Motor neuron (in vitro differentiated cells): ENCODE measurements at places on chromosomes 16 and 17.

DNA sequence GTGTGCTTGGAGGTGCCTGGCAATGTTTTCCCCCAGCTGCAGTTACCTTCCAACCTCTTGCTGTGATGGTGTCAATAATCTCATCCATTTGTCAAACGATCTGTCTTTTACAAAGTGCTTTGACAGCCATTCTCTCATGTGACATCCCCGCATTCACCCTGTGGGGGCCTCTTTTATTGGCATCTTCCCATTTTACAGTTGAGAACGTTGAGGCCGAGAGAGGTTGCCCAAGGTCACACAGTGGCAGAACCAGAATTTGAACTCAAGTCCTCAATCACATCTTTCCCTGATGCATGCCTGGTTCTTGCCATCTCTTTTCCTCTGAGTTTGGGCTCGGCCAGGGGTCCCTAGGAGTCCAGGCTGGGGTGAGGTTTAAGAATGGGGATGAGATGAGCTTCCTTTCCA lies 1.5 kb downstream of the TAOK2 start:
- ATAC-seq = no peak

GRCh38 chr17:64707050-64707591 lies 45.0 kb upstream of the SMURF2 start:
- ATAC-seq = no peak

GRCh38 chr16:47059991-47060390 lies 83.8 kb downstream of the NETO2 start:
- no peak for ATAC-seq

DNA sequence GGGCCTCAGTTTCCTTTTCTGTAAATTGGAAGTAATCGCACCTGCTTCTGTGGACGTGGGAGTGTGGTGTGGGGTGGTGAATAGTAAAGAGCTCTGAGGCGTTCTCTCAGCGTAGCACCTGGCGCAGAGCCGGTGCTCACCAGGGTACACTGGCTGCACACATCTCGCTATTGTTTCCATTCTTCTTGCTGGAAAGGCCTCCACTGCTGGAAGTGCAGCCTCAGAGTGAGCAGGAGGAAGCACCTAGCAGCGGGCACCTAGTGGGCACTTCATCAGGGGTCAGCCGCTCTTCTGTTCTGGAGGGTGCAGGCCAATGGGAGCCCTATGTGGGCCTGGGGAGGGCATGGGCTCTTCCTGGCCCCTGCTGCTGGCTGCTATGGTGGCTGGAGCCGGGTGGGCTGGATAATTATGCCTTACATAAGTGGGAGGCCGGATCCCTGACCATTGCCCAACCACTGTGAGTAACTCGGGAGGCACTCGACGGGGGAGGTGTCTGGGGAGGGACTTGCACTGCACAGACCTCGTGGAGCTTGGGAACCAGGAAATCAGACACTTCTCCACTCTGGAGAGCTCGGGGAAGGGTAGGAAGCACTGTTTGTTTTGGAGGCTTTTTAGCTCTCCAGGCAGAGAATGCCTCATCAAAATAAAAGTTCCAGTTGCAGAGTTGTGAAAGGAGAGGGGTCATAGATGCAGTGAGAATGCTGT lies 1.7 kb downstream of the MAP2K3 start:
- ATAC-seq = peak; percentile 28

- no peak for ATAC-seq
Measured at GRCh38 chr16:1691956-1692355, 13.9 kb downstream of the JPT2 start.

GRCh38 chr17:43578404-43578698 lies 32.2 kb upstream of the ETV4 start:
- ATAC-seq = peak; percentile 1

- no peak for ATAC-seq
Measured at GRCh38 chr17:17386094-17386800, 83.1 kb downstream of the NT5M start.

DNA sequence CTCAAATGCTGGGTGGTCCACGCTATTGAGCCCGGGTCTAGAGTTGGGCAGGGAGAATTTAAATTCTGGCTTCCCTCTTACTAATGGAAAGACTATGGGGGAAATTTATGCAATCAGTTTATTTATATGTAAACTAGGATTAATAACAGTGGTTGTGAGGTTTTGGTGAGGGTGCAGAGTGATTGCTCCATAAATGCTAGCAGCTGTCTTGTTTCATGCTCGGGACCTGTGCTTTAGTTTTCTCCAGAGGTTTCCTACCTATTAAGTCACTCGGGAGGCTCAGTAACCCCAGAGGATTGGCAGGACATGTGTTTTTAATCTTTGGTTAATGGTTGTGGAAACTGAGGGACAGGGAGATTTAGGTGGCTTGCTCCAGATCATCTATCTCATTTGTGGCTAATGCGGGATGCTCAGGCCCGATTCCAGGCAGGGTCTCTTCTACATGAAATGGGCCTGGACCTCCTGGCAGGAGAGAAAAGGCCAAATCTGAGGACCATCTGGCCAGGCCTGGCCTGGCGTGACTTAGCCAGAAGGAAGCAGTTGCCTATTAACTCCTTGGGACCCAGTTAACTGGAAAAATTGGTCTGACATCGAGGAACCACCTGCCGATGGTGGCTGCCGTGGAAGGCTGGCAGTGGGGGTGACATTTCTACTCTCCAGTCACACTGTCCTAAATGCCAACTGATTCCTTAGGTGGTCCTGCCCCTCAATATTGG lies 2.1 kb downstream of the PRCD start:
- ATAC-seq = no peak

GRCh38 chr17:19339341-19339815 lies 23.1 kb downstream of the B9D1 start:
- ATAC-seq = no peak

DNA sequence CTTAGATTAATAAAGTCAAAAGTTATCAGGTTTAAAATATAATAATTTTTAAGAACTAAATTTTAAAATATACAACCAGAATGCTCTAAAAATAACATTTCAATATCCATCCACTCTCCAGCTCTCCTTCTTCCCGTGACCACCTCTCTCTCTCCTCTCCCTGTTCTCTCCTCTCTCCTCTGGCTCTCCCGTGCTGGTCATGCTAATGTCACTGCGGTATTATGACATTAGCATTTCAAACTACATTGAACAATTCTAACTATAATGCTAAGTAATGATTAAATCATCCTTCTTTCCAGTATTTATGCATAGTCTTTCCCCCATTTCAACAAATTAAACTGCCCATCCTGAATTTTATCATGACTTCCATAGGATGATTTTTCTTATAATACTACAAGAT lies 154.7 kb downstream of the CEP112 start:
- ATAC-seq = peak; percentile 34

DNA sequence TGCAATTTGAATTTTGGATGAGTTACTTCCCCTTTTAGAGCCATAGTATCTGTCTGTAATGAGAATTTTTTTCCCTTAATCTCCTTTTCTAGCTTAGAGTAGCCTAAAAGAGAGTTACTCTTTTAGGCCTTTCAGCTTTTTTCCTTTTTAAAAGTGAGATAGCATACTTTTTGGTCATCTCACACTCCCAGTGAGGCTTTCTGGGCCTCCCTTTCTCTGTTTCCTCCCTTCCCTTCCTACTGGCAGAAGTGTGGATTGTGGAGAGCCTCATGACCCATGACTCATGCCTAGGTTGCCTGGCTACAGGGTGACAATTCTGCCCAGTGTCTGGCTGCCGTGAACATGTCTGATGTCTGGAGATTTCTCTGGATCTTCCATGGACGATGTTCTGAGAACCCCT lies 15.2 kb downstream of the KRT23 start:
- peak; percentile 99 for ATAC-seq

DNA sequence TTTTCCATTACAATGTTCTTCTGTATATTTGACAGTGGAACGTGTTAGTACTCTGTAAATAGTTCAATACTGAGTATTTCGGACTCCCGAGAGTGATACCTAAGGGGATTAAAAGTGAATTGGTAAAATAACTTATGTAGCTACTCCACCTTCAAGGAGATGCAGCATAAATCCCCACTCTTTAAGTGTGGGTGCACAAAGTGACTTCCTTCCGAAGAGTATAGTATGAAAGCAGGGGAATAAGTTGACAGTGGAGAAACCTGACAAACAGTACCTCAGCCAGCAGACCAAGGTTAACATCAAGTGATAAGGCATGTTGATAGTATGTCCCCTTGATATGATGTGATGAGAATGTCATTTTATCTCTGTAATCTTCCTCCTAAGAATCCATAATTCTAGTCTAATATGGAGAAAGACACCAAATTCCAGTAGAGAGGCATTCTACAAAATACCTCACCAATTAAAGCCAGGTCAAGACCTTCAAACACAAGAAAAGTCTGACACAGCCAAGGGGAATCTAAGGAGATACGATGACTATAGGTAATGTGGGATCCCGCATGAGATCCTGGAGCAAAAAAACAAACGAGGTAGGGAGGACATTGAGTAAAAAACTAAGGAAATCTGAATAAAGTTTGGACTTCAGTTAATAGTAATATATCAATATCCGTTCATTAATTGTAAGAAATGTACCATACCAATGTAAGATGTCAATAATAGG lies 1.8 kb upstream of the ZPBP2 start:
- no peak for ATAC-seq

DNA sequence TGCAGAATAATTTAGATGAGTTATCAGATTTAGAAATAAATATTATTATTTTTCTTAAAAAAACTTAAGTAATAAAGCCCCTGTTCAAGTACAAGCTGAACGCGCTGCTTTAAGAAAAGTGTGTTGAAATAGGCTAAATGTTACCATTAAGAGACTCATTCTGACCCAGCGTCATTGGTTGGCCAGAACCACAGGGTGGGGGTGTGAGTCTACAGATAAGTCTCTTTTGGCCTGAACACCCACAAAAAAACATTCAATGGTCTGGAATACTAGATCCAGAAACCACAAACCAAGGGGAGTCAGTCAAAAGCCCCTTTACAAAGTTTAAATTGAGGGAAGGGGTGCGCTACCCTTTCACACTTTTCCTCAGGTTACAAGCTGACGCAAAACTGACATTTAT lies 776.1 kb downstream of the KCNJ2 start:
- no peak for ATAC-seq

DNA sequence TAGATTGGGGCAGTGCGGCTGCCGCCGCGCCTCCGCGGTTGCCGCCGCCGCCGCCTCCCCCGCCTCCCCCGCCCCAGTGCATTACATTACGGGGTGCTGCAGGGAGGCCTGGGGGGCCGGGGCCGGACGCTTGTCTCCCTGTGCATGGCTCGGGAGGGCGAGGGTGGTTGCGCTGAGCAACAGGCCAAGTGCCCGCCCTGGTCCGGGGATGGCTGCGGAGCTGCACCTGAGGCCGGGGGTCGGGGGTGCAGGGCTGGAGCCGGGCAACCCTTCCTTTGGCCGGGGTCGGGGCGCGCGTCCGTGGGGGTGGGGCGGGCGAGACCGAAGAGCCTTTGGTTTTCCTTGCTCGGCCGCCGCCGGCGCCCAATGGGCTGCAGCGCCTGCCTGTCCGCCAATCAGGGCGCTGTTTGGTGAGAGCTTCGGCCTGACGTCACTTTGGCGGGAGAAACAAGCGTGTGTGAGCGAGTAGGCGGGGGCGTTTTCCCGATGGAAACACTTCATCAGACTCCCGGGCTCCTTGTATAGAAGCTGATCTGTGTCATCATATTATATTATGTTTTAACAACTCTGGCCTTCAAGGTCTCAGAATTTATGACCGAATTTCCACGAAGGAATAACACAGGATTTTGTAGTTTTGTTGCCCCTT lies 941 bp upstream of the FBXL20 start:
- peak; percentile 59 for ATAC-seq

GRCh38 chr16:7334801-7335560 lies 2.3 kb downstream of the RBFOX1 start:
- no peak for ATAC-seq

- peak; percentile 64 for ATAC-seq
Measured at GRCh38 chr17:77571155-77571981, 387.1 kb upstream of the TNRC6C start.

GRCh38 chr16:21076186-21076883 lies 74.3 kb downstream of the DNAH3 start:
- ATAC-seq = no peak

DNA sequence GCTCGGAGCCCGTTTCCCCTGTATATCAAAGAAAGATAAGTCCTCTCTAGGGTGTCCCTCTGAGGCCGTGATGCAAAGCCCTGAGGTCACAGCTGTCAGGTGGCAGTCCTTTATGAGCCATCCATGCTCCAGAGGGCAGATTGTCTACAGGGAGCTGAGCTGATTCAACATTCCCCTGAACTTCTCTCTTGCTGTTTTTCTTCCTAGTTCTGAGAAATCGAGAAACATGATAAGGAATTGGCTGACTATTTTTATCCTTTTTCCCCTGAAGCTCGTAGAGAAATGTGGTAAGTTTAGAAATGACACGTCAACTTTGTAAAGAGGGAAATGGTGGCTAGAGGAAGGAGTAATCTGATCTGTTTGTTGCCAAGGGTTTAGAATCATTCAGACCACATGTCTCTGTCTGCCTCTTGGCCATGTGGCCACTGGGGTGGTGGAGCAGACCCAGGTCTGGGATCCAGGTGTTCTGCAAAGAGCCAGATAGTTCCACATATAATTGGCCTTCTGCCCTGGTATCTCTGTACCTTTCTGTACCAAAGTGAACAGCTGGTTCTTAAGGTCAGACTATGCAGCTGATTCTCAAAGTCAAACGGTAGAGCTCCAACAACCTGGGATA lies 3.5 kb downstream of the CTNS start:
- no peak for ATAC-seq

DNA sequence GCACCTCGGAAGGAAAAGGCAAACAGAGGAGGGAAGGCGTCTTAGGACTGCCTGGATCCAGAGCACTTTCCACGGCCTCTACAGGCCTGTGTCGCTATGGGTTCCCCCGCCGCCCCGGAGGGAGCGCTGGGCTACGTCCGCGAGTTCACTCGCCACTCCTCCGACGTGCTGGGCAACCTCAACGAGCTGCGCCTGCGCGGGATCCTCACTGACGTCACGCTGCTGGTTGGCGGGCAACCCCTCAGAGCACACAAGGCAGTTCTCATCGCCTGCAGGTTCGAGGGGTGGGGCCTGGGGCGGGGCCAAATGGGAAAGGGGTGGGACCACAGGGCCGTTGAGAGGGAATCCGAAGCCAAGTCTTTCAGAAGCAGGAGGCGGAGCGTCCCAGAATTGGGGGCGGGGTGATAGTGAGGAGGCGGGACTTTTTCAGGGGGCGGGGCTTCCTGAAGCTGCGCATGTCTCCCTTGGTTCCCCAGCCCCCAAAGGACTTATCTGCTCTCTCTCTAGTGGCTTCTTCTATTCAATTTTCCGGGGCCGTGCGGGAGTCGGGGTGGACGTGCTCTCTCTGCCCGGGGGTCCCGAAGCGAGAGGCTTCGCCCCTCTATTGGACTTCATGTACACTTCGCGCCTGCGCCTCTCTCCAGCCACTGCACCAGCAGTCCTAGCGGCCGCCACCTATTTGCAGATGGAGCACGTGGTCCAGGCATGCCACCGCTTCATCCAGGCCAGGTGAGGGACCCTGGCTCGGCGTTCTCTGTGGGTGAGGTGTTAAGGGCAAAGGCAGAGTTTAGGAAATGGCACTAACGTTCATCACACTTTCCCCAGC lies 939 bp downstream of the BCL6B start:
- peak; percentile 88 for ATAC-seq

- no peak for ATAC-seq
Measured at GRCh38 chr17:4513113-4514032, 14.7 kb downstream of the SPNS2 start.
